ENCODE measurements at places on chromosomes 3 and 15.

DNA sequence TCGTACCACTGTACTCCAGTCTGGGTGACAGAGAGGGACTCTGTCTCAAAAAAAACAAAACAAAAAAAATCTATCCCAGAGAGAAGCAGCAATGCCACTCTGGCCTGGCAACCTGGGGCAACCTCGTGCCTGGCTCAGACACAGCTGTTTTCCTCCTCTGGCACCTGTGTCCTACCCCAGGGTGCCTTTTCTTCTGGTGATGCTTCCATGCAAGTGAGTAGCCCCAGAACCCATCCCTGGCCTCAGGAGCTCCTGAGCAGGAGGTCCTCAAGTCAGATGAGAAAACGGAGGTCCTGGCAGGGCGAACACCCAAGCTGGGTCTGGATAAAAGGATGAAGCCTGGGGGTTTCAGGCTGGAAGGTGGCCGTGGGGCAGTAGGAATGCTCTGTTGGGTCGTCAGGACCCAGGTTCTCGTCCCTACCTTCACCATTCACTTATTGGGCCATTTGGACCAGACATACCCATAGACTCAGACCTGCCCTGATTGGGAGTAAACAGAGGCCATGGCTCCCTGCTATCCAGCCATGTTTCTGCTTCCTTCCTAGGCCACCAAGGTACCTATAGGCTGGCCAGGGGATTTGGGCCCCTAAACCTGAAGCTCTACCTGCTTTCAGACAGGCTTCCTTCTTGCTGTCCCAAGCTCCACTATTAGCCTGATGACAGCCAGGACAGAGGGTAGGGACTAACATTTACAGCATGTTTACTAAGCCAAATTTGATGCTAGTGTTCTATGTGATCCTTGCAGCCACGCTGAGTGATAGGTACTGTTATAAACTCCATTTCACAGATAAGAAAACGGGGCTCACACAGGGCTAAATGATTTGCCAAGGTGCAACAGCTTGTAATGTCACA is 102.2 kb downstream of the DAPK2 start:
- DNase-seq: no peak

GRCh38 chr3:14989943-14990779 is 42.8 kb downstream of the NR2C2 start:
- peak; percentile 27 for DNase-seq

- no peak for DNase-seq
Measured at GRCh38 chr3:96209699-96210098, 604.7 kb upstream of the EPHA6 start.

DNA sequence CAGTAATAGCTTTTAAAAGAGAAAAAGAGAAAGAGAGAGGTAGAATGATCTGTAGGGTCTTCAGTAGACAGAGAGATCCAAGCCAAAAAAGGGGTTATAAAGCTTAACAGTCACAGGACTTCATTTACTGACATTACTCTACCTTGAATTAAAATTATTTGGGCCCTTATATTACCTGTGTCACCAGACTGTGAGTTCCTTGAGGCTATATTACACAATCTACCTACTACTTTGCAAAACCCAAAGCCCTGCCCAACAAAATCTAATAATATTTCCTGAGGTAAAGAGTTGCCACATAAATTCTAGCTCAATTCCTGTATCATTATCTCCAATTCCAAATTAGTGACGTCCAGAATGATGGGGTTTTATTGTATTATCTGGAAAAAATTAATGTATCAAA is 1.9 kb downstream of the UBR1 start:
- DNase-seq: no peak

GRCh38 chr3:120148187-120148949 is 54.1 kb upstream of the GSK3B start:
- DNase-seq: no peak

DNA sequence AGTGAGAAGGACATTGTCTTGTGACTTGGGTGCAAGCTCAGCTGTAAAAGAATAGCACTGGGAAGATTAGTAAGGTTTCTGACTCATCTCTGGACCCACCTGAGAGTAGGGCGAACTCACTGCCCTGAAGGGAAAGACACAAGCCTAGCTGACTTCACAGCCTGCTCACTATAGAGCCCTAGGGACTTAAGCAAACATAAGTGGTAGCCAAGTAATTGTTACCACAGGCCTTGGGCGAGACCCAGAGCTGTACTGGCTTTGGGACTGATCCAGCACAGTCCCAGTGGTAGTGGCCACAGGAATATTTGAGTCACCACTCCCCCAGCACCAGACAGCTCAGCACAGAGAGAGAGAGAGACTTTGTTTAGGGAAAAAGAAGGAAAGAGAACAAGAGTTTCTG is 429.9 kb downstream of the TBL1XR1 start:
- DNase-seq: no peak

DNA sequence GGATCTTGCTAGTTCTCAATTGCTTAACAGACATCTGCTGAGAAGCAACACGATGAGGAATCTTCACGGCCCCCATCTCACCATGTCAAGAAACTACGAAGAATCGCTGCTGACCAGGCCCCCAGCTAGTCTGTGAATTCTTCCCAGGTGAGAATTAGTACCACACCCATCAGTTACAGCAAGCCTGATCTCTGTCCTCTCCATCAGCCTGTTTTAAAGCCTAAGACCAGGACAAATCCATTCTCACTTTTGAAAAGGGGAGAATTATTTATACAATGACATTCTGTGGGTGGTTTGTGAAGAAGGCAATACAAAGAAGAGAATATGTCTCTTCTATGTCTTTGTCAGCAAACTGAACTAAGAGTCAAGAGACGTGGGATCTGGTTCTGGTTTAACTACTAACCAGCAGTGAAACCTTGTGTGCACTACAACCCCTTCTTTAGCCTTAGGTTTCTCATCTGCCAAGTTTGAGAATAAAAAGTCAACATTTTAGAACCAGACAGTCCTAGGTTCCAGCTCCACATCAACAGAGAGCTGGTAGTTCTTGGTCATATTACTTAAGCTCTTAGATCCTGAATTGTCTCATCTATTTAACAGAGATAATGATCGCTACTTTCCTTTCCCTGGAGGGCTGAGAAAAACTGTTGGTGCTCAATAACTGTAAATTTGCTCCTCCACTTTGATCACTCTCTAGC is 160.4 kb upstream of the RORA start:
- DNase-seq: no peak

- peak; percentile 36 for DNase-seq
Measured at GRCh38 chr3:130601442-130601971, 84.5 kb downstream of the COL6A6 start.

- no peak for DNase-seq
Measured at GRCh38 chr3:140994316-140994715, 52.7 kb downstream of the SLC25A36 start.

- no peak for DNase-seq
Measured at GRCh38 chr3:72436863-72437592, 411.2 kb downstream of the SHQ1 start.

GRCh38 chr3:46674031-46674845 is 19.2 kb downstream of the ALS2CL start:
- no peak for DNase-seq

GRCh38 chr3:24303057-24303754 is 191.4 kb downstream of the THRB start:
- peak; percentile 32 for DNase-seq

GRCh38 chr3:109382588-109382987 is 45.2 kb upstream of the DPPA4 start:
- DNase-seq: no peak

GRCh38 chr15:48131324-48131723 is 10.5 kb downstream of the SLC24A5 start:
- DNase-seq: no peak

- no peak for DNase-seq
Measured at GRCh38 chr3:121482660-121483059, 63.1 kb downstream of the POLQ start.

DNA sequence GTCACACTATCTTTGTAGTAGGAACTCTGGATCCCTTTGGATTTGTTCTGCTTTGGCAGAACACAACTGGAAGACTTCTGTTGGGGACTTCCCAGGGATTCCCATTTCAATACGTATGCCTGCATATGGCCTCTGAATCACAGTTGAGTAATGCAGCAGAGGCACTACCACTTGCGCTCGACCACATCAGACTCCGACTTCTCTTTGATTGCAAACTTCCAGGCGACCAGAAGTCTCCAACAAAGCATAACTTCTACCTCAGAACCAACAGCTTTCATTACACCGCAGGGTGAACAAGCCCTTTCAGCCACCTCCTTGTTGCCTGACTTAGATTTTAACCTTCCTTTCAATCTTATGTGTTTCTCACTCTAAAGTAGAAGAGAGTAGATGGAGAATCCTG is 924.4 kb downstream of the IGSF11 start:
- no peak for DNase-seq

GRCh38 chr15:95284933-95285421 is 1045.5 kb upstream of the NR2F2 start:
- DNase-seq: peak; percentile 7

GRCh38 chr3:53083521-53083920 is 37.6 kb upstream of the SFMBT1 start:
- peak; percentile 4 for DNase-seq

DNA sequence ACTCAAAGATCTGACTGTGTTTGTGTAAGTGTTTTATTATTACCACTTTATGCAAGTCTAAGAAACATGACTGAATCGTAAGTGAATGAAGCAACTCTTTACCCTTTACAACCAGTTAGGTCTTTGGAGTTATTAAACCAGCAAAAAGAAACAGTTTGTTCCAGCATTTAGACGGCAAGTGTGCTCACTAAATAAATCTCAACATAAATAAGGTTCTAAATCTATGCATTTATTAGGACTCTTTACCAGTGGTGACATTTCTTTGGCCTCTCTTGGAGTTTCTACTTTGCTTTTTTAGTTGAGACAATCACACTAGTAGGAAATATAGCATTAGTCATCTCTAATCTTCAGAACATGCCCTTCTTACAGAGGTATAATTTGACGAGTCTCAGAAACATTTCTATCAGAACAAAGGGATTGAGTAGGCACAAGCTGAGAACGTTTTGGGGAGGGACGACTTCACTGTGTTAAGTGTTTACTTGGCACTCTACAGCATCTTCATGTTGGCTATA is 739.9 kb upstream of the NR2F2 start:
- DNase-seq: peak; percentile 13

GRCh38 chr3:161915418-161915750 is 418.8 kb downstream of the OTOL1 start:
- DNase-seq: no peak

- DNase-seq: no peak
Measured at GRCh38 chr3:134327594-134327975, 46.7 kb downstream of the AMOTL2 start.

DNA sequence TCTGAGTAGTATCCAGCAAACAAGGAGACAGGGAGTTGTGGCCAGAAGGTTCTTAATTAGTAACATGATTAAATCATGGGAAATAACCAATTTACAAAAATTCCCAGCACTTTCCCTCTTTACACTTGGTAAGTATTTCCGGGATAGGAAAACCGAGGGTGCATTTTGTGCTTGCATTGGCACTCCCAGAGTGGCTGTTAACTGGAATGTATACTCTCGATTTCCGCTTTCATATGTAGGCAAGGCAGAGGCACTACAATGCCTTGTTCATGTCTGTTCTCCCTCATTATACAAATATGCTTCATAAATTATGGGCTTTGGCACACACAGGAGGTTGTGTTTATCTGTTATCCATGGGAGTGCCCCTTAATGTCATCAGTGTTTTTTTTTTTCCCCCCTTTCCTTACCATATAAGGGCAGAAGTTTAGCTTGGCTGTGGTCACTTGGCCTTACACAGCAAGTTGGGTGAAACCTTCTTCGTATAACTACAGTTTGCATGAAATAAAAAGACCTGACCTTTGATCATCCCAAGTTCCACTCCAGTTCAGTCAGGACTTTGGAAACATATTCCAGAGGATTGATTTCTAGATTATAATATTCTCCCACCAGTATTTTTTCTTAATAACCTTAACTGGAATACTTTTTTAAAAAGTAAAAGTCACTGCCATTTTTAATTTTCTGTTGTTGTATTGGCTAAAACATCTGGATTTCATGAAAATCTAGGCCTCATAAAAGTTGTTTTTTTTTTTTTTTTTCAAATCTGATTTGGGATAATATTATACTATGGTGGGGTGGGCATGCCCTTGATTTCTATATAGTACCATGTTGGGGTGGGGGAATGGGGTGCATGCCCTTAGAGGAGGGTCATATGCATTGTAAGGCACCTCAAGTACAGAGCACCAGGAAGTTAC is 8.9 kb downstream of the TPM1 start:
- no peak for DNase-seq

GRCh38 chr3:52845157-52845556 is 10.3 kb upstream of the MUSTN1 start:
- DNase-seq: no peak

- DNase-seq: no peak
Measured at GRCh38 chr15:31292391-31293015, 34.1 kb upstream of the KLF13 start.

GRCh38 chr3:122912772-122913538 is 114.6 kb downstream of the SEMA5B start:
- no peak for DNase-seq

GRCh38 chr15:49110158-49110944 is 45.0 kb downstream of the COPS2 start:
- no peak for DNase-seq

DNA sequence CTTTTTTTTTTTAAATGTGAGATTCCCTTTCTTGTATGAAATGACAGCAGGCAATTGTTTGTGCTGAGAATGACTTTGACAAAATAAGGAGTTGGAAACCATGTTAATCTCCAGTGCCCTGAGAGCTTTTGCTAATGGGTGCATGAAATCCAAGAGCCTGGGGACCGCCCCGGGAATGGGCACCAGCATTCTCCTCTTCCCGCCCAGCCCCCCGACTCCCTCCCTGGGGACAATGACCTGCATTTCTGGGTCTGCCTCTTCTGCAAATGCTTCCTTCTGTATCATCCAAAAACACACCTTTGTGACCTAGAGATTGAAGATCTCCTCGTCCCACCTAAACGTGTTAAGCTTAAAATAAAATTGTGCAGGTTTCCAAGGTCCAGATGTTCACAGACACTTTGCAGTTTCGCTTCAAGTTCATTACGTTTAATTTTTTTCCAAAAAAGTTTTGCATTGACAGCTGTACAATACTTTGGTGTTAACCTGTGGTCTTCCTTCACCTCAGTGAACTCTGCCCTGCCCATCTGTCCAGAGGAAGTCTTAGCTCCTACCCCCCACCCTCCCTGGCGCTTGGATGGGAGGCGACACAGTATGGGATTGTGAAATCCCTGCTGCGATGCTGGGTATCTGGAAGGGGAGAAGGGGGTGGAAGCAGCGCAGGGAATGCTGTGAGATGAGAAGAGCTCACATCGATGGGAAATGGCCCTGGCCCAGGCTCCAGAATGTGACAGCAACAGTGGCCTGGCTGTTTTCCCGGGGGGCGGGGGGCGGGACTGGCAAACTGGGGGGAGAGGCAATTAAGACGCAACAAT is 50.1 kb downstream of the TLE3 start:
- no peak for DNase-seq

- DNase-seq: no peak
Measured at GRCh38 chr15:88949734-88950400, 36.7 kb upstream of the MFGE8 start.
